HuH-7.5 (cell line): ENCODE measurements at places on chromosomes 4 and X.

DNA sequence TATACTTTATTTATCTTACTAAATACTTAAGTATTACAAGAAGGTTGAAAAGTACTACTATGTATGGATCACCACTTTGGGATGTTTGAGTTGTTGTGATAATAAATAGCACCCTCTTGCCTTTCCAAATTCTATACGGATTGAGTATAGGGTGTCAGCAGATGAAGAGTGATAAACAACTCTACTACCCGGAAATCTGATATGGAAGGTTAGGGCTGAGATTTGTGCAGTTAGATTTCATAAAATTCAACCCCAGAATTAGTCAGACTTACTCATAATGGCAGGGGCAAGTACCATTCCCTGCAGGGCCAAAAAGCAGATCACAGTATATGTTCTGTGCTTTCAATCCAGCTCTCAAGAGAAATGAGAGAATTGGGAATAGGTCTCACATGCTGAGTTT, 1008.9 kb upstream of the PCDH7 start:
- DNase-seq = no peak

- DNase-seq = no peak
Observed at GRCh38 chr4:32574803-32575202, 1854.6 kb downstream of the PCDH7 start.

DNA sequence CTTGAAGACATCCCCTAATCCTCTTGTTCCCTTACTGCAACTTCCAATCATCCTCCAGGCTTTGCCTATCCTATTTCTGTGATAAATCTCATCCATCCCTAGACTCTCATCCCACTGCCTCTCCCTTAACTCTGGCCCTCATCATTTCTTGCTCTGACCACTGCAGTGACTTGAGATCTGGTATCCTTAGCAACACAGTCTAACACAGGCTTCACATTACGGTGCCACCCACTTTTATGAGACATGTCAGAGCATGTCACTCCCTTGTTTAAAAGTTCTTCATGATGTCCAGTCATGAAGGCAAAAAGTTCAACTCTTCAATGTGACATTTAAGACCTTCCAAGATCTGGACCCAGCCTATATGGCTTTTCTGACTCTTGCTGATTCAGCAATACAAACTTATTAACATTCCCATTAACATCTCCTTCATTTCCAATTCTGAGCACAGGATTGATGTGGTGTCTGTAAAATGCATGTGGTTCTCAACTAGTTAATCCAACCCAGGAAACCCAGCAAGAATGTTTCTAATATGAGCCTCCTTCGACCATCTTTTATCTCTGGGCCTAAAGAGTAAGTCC, 64.0 kb downstream of the OR13H1 start:
- DNase-seq = no peak

GRCh38 chr4:31045724-31046318, 325.7 kb downstream of the PCDH7 start:
- DNase-seq = no peak

- DNase-seq = no peak
Observed at GRCh38 chrX:17038681-17039161, 92.3 kb downstream of the REPS2 start.

GRCh38 chr4:153518001-153518400, 51.8 kb downstream of the TMEM131L start:
- DNase-seq = no peak

- DNase-seq = no peak
Observed at GRCh38 chr4:78213218-78213617, 156.1 kb downstream of the FRAS1 start.

DNA sequence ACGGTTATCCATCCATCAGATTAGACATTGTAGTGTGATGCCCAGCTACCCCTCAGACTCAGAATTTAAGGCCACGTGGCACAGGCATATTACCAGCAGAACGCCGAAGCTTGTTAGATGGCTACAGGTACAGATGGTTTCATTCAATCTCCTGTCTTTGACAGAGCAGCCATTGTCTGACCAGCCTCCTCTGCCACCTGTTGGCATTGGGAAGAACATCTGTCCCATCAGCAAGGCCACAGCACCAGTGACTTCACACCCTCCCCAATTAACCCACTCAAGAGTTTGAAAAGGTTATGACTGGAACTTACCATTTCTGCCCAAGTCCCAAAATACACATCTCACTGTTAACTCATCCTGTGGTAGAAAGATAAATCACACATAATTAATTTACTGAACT, 22.0 kb upstream of the PHKA2 start:
- DNase-seq = no peak

- DNase-seq = no peak
Observed at GRCh38 chr4:181853881-181854511, 389.2 kb upstream of the TENM3 start.
